ENCODE measurements at places on chromosomes 2 and 18.
A peak's percentile ranks its signal among the peaks of the same experiment; 100 is the strongest.

DNA sequence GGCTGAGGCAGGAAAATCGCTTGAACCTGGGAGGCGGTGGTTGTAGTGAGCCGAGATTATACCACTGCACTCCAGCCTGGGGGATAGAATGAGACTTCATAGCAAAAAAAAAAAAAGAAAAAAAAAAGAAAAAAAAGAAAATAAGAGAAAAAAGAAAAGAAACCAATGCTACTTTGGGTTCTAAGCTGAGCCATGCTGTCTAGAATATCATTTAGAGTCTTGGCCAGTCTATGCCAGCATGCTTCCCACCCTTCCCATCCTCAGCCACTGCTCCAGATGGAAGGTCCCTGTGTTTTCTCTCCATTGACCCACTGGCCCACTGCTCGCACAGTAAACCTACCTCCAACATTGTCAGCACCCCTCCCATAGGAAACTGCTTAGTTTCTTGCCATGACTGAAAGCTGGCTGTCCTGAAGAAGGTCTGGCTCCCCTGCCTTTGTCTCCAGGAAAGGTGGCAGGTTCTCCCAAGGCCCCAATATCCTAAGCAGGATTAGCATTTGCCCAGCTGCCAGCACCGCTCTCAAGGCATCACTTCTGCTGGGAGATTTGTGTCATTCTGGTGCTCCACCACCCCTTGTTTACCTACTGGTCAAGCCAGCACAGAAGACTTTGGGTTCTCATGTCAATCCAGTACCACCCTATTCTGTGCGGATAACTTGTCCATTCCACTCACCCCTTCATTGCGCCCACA lies 47.3 kb upstream of the PAPOLG start:
- no peak for DNase-seq

GRCh38 chr2:132448771-132449170 lies 32.2 kb downstream of the GPR39 start:
- DNase-seq = no peak

DNA sequence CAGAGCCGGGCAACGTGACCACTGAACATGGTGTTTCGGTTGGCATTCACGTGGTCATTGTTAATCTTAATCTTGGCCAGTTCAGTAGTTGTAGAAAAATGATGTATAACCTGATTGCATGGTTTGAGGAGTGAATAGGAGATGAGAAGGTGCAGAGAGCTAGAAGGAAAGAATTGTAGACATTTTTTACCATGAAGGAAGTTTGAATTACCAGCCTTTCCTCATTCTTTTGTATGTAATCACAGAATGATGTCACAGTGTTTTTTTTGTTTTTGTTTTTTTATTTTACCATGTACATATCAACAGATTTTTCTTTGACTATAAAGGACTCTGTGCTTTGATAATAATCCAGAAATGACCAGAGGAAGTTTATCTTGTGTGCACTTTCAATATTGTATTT lies 126.3 kb downstream of the LTBP1 start:
- no peak for DNase-seq

DNA sequence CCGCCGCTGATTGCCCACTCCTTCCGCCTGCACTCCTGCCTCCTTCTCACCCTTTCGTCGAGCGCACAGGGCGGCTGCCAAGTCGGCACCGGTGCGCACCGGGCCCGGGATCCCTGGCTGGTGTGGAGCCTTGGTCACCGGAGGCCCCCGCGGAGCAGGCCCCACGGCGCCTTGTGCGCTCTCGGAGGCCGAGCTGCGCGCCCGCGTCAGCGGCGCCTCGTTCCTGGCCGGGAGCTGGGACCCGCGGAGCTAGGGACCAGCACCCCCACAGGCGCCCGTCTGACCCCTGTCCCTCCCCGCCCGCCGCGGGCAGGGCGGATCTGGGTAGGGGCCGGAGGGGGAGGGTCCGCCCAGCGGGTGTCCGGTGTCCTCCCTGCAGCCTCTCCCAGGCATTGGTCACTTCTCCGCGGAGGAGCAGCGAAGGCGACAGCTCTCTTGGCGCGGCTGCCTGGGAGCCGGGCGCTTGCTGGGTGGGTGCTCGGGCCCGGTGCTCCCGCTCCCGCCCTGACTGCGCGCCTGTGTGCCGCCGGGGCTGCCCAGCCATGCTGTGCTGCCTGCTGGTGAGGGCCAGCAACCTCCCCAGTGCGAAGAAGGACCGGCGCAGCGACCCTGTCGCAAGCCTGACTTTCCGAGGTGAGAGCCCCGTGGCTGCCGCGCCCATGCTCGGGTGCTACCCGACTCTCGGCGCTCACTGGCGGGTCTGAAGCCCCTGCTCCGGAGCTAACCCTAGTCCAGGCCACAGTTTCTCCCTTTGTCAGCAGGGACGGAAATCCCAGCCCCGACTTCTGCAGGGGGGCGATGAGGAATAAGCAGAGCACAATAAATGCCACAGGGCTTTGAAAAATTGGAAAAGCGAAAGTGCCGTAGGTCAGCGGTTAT lies 13.2 kb downstream of the DYSF start:
- DNase-seq = no peak

GRCh38 chr2:91974401-91975129 lies 2896.7 kb upstream of the TEKT4 start:
- no peak for DNase-seq

DNA sequence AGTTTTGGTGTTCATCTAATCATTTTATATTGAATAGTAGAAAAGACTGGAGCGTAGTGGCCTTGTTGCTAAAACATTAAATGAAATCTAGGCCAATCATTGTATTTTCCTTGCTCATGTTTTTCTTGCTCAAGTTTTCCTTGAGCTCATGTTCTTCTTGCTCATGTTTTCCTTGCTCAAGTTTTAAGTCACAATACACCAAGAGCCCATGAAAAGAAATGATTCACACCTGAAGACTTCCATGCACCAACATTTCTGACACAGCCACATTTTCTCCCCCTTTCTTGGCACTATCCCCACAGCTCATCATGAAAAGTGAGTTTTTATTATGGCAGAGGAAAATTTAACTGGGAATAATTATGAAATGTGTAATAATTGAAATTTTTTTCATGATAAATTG lies 92.0 kb downstream of the LRP1B start:
- DNase-seq = no peak

DNA sequence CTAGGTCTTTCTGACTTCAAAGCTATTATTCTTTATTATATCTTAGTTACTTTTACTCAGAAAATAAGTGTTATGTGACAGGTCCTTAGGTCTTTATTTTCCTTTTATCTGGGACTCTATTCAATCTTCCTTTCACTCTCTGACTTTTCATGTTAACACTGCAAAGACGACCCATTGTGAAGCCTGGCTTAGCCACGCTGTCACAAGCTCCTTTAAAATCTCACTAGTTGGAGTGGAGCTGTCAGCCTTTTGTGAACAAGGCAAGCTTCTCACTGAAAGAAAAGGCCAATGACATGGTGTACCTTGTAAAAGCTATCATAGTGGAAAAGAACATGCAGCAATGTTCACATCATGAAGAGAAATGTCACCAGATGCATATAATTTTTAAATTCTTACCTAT lies 1130.7 kb upstream of the FAM98A start:
- DNase-seq = no peak

GRCh38 chr18:47931718-47932103 lies 1.3 kb upstream of the SMAD2 start:
- DNase-seq = no peak

- DNase-seq = peak; percentile 82
Measured at GRCh38 chr2:159265171-159265576, 21.3 kb downstream of the WDSUB1 start.

DNA sequence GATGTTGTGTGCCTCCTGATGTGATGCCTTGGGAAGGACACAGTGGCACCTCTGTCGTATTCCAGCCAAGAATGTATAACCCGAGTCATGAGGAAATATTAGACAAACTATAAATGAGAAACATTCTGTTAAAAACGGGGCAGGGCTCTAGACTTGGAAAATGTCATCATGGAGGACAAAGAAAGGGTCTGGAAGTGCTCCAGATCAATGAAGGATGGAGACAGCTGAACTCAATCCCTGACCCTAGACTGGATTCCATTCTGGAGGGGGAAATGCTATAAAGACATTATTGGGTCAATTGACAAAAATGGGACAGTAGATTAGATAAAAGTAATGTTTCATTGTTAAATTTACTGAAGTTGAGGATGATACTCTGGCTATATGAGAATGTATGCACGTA lies 92.1 kb downstream of the SLC4A3 start:
- no peak for DNase-seq

- no peak for DNase-seq
Measured at GRCh38 chr18:55405475-55405874, 182.5 kb downstream of the TCF4 start.

GRCh38 chr2:232652505-232652851 lies 19.1 kb downstream of the EFHD1 start:
- no peak for DNase-seq

- DNase-seq = peak; percentile 21
Measured at GRCh38 chr2:175414882-175415487, 233.5 kb upstream of the ATP5MC3 start.

DNA sequence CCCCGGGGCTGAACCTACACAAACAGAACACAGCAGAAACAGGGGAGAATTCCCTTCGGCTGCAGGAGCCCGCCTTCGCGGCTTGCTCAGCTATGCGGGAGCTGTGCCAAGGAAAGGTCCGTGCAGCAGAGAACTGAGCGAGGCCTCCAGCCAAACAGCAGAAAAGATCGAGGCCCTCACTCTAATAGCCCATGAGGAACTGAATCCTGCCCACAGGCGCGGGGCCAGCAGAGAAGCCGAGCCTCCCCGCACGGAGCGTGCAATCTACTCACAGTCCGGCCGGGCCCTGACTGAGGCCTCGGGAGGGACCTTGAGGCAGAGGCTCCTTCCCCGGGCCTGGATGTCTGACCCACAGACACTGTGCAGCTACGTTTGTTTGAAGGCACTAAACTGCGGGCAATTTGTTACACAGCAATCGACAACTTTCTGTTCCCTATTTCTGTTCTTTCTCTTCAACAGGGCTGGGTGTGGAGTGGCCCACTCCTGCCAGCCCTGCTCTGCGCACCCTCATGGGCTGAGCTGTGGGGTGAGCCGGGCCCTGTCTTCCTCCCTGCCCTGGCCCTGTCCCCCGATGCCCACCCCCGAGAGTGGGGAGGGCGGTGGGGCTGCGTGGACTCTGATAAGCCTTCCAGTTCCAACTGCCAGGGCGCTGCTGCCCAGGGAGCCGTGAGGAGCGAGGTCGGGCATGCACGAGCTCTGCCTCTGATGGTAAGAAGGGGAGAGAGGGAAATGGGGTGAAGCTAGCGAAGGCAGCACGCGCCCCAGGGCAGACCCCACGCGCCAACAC lies 13.7 kb downstream of the HES6 start:
- no peak for DNase-seq

DNA sequence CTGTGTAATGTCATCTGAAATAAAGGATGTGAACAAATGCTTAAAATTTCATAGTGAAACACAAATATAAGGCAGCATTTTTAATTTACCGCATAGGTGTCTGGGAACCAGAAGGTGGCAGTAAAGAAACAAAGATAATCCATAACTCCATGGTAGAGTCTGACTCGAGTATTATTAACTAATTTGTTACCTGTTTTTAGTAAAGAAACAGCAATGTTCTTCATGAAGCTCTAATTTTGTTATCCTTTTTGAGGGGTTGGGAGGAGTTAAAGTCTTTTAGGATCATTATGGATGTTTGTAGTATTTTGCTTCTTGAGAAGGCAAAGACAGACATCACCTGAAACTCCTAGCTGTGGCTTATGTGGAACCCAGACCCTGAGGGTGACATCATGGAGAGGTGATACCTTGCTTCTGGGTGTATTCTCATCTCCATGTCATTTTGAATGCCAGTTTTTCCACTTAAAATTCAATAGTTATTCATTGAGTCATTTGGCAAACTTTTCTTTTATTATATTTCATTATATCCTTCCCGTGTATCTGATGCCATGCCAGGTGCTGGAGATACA lies 286.2 kb upstream of the EPAS1 start:
- peak; percentile 51 for DNase-seq

GRCh38 chr2:162011706-162012564 lies 62.1 kb downstream of the DPP4 start:
- DNase-seq = no peak

GRCh38 chr18:74918276-74918790 lies 290.6 kb downstream of the PTGR3 start:
- DNase-seq = no peak

- DNase-seq = no peak
Measured at GRCh38 chr2:181022652-181023051, 42.2 kb downstream of the UBE2E3 start.

All from RCC 7860 (cell line).